ENCODE measurements at places on chromosomes 3 and 15.

DNA sequence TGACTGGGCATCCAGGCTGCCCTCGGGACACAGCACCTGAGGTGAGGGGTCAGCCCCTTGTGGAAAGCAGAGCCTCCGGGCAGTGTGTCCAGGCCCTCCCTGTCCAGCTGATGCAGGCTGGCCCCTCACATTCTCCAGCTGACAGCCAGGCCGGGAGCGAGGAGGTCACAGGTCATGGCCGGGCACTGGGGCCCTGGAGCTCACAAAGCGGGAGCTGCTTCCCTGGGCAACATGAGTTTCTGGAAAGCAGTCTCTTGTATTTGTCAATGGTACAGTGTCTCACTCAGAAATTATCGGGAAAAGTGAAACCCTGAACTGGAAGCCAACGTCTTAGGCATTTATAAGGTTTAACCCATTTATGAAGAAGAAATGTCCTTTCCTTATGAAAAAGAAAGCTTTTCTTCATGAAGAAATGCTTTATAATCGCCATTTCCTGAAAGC is 118.5 kb downstream of the OPA1 start:
- no peak for DNase-seq

- DNase-seq, result no peak
Measured at GRCh38 chr3:5250467-5251195, 63.1 kb downstream of the EDEM1 start.

DNA sequence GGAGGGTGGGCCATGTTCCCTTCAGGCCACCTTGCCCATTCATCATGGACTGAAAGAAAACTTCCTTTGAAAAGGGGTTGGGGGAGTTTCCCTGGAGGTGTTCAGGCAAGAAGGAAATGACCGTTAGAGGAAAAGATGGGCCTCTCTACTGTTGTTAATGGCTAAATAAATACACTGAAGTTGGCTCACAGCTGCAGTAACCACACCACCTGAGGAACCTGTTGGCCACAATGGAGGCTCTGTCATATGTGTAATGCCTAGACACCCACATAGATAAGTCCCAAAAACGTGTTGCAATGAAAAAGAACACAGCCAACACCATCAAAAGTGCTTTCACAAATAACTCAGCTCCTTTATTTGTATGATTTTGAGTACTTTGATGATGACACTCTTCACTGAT is 38.2 kb upstream of the FAM3D start:
- DNase-seq, result no peak

GRCh38 chr15:71391421-71392088 is 276.3 kb downstream of the THSD4 start:
- DNase-seq, result no peak

DNA sequence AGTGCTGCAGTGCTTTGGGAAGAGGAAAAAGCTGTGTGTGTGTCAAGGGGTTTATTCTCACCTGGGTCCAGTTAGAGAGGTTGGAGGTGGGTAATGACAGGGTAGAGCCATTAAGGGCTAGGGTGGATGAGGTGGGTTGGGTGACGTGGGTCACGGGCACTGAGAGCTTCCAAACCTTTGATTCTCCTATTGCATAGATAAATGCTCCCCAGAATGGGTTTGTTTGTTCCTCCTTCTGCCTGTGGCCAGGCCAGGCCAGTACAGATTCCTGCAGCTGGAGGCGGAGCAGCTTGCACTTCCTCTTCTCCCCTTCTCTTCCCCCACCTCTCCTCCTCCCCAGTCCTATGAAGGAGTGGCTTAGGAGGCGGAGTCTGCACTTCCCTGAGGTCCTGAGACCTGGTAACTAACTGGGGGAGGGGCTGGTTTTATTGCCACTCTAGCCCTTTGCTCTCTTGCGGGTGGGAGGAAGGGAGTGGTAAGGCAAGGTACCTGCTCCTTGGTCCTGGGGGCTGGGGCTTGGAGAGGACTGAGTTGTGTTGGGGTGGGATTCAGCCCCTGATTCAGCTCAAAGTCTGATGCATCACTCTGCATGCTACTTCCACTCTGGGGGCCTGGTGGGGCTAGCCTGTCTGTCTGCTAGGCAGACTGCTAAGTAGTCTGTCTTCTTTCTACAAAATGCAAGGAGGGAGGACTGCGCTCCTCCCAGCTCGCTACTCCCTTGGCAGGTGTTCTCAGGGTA is 3.5 kb downstream of the SPINT1 start:
- DNase-seq, result peak; percentile 34

DNA sequence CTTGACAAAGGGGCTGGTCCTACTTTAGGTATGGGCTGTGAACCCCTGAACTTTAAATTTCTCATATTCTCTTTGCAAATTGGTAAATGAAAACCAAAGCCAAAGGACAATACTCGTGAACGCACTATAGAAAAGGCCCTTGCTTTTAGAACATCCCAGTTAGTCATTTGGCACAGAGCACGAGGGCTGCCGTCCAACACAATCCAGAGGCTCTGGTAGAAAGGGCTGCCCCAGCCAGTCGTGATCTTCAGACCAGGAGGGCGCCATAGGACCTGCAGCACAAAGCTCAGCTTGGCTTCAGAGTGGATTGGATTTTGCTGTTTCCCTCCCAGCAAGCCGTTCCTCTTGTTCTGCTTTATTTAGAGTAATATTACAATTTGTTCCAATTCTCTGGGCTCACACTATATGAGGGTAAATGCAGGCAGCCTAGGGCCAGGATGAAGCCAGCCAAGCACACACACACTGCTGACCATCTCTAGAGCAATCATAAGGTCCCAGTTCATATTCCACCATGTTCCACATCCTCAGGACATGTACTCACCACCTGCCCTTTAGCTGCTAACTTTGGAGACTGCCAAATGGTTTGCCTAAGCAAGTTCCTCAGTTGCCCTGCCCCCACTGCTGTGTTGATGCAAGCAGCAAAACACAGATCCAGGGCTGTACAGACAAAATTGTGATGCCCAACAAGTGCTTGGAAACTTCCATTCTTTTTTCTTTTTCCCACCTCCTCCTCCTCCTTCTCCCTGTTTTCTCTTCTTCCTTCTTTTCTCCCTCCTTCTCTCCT is 6.0 kb upstream of the BFSP2 start:
- no peak for DNase-seq

DNA sequence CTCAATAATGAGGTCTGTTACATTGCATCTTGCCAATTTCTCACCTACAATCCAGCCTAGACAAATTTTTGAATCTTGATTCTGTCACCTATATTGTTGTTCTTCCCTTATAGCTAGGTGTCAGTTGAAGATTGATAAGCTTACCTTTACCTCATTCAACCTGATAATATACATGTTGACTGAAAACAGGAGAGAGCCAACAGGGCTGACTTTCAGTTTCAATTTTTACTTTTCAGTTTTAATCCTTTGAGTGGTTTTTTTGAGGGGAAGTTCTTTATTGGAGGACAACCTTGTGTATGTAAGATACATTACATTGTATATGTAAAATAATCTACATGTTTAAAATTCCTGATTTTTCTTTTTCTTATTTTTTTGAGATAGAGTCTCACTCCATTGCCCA is 5.8 kb downstream of the ATP13A5 start:
- no peak for DNase-seq

DNA sequence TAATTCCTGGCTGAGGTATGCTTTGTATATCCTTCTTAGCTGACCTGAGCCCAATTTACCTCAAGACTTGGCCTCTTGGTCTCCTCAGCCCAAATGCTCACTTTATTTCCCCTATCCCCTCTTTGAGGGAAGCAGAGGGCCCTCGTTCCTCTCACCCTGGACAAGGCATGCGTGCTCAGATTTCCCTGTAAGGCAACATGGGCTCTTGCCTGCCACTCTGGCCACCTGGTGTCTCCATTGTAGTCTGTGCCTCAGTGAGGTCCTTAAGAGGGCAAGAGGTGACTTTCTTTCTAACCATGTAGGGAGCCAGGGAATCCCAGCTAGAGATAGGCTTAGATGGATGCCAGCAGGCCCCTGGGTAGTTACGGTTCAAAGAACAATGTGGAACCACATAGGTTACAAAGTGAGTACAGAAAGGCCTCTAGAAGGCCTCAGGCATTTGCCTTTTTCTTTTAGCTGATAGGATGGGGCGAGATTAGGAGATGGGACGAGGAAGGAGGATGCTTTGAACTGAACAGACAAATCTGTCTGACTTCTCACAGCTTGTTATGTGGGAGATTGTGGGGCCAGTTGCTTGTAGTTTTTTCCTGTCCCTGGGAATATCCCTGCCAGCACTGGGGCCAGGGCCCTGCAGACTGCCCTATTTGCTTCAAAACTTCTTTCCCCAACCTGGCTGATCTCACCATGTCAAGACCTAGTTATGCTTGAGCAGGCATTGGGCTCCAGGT is 1.1 kb upstream of the INTS14 start:
- DNase-seq, result no peak

DNA sequence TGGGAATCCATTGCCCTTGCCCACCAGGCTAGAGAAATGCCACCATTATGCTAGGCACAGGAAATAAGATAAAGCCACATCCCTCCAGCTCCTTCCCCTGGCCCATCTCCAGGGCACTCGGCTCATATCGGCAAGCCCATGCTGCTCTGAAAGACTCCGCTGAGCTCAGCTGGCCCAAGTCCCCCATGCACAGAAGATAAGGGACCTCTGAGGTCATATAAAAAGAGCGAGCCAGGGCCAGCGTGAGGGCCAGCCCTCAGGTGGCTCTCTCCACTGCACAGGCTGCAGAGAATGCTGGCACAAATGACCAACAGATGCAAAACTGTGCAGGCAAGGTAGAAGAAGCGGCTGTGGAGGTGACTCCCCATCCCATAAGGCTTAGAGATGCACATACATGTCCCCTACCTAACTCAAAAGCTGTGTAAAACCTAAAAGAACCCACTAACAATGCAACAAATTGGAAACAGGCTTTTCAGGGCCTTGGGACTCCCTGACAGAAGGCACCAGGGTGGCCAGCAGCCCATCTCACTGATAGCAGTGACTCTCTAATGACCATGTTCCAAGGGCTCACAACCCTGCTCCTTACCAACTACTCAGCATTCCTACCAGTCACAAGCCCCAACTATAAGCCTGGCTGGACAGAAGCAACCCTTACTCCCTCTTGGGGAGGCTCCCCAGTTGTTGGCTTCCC is 3.0 kb downstream of the RAB6B start:
- no peak for DNase-seq

GRCh38 chr3:23761440-23761896 is 44.3 kb upstream of the UBE2E1 start:
- DNase-seq, result no peak

DNA sequence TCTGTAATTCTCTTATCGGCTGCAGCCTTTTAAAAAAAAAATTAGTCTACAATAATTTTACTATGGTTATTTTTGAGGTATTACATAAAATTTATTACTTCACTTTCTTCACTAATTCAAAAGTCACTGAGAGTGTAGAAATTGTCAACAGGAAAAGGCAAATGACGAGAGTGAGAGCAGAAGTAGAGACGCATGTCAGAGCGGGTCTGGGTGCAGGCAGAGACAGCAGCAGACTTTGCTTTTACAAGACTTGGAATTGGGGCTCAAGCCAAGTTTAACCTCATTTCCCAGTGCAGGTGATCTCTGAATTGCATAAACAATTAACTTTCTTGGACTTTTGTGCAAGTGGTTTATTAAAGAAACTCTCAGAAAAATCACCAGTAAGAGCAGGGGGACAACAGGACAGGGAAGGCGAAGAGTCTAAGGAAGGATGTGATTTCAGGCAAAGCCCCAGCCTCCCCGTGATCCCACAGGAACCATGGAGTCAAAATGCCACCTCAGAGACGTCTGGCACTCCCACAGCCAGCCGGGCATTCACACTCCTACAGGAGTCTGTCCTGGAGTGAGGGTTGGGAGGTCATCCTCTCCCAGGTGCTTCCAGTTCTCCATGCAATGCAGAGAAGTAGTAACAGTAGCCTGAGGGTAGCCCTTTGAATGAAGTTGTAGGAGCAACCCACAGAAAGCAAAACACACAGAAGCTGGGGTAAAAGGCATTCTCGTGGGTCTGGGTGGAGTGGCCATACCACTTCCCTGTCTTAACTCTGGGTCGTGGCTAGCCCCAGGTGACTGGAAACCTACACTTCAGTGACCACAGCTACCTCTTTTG is 274.0 kb upstream of the TGFBR2 start:
- no peak for DNase-seq

- no peak for DNase-seq
Measured at GRCh38 chr3:161231861-161232260, 10.8 kb downstream of the NMD3 start.

DNA sequence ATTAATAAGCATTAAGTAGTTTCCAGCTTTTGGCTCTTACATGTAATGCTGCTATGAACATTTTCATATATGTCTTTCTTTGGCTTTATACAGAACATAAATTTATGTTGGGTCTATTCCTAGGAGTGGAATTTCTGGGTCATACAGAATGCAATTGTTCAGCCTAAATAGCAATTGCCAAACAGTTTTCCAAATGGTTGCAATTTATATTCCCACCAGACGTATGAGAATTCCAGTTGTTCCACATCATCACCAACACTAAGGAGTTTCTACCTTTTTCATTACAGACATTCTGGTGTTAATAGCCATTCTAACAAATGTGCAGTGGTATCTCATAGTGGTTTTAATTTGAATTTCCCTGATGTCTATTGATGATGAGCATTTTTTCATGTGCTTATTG is 160.1 kb upstream of the TMC3 start:
- DNase-seq, result no peak

DNA sequence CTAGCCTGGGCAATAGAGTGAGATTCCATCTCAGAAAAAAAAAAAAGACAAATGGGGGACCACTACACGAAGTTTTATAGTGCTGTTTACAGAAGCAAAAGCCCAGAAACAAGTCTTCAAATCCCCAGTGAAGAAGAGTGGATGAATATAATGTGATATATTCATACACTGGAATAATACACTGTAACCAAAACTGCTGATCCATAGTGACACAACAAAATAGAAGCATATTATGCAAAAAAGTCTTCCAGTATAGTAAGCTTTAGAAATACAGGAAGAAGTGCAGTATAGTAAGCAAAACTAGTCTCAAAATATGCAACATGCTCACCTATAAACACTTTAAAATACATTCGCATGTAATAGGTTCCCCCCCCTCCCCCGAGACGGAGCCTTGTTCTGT is 11.9 kb upstream of the FAH start:
- no peak for DNase-seq

DNA sequence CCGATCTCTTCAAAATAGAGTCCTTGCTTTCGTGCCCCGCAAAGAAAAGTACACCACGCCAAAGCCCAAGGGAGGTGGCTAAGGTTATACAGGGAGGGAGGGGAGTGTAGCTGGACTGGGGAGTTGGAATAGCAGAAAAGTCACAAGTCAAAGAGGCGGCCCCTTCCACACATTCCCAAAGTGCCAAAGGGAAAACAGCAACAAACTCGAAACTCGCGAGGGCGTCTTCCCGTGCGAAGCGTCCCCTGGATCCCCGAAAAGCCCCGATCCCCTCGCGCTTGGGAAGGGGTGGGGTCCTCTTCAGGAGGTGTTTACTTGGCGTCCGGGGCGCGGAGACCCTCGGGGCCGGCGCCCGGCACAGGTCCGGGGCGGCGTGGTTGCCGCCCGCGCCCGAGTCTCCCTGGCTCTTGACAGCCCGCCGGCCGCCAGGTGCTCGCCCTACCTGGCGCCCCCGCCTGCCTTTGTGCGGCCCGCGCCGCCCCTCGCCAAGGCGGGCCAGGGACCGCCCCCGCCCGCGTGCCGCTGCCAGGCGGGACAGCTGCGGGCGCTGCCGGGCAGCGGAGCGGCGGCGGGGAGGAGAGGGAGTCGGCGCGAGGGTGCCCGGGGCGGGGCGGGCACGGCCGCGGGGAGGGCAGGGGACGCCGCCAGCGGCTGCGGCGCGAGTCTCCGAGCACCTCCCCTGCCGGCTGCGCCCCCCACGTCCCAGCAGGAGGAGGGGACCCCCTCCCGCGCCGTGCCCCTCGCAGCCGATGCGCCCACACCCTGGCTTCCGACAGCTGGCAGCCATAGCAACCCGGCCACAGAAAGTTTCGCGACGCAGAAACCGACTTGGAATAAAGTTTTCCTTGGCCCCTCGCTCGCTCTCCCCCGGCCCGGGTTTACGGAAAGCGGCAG is 966 bp downstream of the MYO1E start:
- DNase-seq, result no peak
